Stimulated activated CD4-positive, alpha-beta T cell treated with anti-CD3 and anti-CD28 coated beads, Interleukin-1b, Interleukin-23, amount 100 ng/mL, for 4 hours (primary cell): ENCODE measurements at places on chromosomes 3 and 15.

GRCh38 chr3:4752201-4753072 lies 226.8 kb upstream of the BHLHE40 start:
- DNase-seq: no peak

DNA sequence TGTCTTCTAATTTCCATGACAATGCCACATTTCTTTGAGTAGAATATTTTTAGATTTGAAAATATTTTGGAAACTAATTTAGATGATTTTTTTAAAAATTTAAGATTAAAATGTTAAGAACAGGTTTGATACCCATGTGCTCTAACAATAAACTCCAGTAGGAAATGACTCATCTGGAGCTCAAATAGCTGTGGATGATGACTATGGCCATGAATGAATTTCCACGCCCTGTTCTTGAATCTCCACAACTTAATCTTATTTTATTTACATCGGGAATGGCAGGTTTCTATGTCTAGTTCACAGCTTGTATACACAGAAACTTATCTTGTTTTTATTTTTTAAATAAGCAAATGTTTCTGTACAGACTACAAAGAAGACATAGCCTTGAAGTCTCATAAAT lies 726.8 kb downstream of the NAALADL2 start:
- DNase-seq: no peak

GRCh38 chr3:2655229-2655701 lies 454.9 kb downstream of the IL5RA start:
- no peak for DNase-seq

- DNase-seq: no peak
These were observed 35.3 kb downstream of the ANXA2 start for GRCh38 chr15:60362321-60363086.

DNA sequence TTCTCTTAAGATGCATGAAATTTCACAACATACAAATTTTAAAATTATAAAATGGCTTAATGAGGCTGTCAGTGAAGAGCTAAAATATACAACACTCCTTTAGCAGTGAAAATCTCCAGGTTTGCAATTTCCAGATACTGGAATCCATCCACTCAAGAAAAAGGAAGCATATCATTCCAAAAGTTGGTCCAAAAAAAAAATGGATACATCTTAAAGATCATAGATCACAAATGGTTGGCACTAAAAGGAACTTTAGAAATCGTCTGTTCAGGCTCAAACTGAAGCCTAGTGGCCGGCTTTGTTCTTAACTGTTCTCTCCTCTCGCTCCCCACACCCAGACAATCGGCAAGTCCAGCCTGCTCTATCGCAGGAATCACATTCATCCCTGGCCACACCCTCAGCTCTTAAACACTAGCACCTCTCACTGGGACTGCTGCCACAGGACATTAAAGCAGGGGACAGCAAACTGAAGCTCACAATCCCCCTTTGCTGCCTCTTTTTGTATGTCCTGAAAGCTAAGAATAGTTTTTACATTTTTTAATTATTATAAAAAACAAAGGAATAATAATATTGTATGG lies 130.3 kb upstream of the CDIN1 start:
- DNase-seq: no peak

DNA sequence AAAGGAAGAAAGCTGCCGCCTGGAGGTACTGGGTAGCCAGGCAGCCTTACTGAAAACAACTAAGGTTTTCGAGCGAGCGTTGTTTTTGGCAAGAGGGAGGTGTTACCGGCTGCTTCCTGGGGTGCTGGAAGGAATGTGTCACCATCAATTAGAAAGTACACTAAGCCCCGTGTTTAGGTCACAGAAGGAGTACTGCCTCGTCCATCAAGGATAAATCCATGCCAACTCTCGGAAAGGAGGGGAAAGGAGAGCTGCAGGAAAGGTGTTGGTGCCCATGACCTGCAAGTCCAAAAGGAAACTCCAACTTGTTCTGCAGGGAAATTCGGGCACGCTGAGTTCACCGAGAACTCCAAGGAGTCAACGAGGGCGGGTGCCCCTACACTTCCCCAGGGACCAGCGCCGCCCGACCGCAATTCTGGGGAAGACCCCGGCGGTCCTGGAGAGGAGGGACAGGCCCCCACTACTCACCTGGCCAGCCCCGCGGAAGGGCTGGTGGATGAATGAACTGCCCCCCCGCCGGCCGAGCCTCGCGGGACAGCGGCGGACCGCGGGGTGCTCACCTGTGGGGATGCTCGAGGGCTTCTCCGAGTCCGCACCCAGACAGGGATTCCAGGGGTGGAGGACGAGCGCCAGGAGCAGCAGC lies 542 bp downstream of the PLOD2 start:
- DNase-seq: no peak

GRCh38 chr3:66276705-66277274 lies 56.0 kb downstream of the SLC25A26 start:
- DNase-seq: no peak

- no peak for DNase-seq
These were observed 125.7 kb downstream of the PDZRN3 start for GRCh38 chr3:73498764-73499622.

DNA sequence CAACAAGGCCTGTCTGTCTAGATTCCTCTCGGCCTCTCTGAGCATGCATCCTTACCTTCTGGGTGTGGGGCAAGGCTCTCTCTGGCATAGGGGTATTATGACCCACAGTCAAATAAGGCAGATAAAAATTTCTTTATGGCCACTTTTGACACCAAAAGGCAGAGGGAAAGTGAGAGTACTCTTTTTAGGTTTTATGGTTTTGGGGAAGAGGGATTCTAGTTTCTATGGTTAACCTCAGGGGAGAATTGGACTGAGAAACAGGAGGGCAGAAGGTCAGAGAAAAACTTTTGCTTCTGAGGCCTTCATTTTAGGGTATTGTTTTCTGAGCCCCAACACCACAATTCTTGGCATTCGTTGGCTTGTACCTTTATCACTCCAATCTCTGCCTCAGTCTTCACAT lies 70.0 kb upstream of the CCDC54 start:
- DNase-seq: no peak

DNA sequence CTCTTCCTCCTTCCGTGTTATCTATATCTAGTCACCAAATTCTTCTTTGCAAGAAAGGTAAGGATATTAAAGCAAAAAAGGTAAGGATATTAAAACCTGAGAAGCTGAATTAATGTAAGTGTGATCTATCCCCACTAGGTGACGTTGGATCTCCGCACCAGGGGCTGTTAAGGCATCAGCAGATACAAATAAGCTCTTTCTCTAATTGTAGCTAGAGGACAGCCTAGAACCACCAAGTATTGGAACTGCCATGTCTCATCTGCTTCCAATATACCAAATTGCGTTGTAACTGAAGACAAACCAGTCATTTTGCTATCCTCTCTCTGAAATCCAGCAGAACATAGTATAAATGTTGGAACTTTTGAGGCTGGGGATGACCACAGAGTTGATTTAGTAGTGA lies 471.2 kb upstream of the TGFBR2 start:
- no peak for DNase-seq

DNA sequence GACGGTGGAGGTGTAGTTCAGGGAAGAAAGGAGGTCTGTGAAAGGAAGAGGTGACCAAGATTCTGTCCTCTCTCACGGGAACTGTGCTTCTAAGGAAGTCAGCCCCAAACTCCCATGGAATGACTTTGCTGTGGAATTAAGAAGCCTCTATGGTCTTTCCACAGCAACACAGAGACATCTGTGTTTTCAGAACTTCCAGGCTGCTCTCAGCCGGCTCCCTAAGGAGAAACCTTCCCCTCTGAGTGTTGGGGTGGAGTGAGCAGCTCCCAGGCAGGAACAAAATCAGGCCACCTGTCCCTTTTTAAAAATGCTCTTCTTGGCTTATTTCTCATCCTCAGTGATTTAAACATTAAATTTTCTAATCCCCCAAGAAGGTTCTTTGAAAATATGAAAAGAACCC lies 53.3 kb upstream of the SNRK start:
- no peak for DNase-seq
